Effector CD4-positive, alpha-beta T cell (primary cell): ENCODE measurements at places on chromosomes 13 and 19.

GRCh38 chr19:4342314-4342614 is 1.1 kb upstream of the MPND start:
- no peak for DNase-seq

DNA sequence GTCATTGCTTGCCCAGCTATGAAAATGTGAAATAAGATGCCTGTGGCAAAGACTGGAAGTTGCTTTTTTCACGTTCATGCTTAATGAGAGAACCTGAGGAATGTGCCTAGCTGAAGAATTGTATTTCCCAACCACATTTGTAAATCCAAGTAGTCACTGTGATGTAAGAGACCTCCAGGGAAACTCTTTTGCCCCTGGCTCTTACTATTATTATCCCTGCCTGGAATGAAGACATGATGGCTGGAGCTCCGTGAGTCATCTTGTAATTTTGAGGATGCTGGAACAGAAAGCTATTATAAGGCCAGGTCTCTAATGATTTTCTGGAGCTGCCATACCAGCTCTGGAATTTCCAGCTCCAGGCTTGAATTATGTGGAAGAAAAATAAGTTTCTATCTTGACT is 894.3 kb downstream of the DIAPH3 start:
- DNase-seq: no peak

GRCh38 chr13:73366241-73366640 is 307.4 kb downstream of the KLF5 start:
- no peak for DNase-seq

GRCh38 chr13:24308488-24309020 is 826 bp upstream of the C1QTNF9 start:
- no peak for DNase-seq

GRCh38 chr13:98365302-98365701 is 188.2 kb upstream of the RNF113B start:
- no peak for DNase-seq

DNA sequence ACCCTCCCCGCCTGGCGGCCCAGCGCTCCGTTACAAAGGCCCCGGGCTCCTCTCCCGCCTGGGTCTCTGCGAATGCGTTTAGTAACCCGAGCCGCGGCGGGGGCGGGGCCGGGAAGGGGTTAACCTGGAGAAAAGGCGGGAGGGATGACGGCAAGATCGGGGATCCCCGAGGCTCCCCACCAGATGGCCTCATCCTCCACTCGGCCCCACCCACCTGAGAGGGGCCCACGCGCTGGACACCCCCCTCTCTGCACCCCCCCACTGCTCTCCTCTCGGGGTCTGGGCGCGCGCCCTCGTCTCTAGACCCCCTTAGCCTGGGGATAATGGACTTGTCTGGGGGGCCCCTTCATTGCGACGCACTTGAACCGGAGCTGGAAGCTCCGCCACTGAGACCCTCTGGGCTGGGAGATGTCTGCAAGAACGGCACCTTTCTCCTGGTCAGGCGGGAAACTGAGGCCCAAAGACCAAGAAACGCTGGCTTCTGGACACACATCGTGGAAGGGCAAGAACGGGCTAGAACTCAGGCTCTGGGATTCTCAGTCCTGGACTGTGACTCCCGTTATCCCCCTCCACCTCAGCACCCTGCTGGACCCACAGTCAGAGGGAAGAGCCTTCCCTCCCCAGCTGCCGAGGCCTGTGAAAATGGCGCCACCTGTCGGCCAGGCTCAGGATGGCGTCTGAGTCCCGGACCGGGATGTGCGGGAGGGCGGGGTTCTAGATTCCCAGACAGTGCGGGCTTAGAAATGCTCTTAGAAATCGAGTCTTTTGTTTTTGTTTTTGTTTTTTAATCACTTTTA is 2.9 kb upstream of the LTBP4 start:
- peak; percentile 78 for DNase-seq

DNA sequence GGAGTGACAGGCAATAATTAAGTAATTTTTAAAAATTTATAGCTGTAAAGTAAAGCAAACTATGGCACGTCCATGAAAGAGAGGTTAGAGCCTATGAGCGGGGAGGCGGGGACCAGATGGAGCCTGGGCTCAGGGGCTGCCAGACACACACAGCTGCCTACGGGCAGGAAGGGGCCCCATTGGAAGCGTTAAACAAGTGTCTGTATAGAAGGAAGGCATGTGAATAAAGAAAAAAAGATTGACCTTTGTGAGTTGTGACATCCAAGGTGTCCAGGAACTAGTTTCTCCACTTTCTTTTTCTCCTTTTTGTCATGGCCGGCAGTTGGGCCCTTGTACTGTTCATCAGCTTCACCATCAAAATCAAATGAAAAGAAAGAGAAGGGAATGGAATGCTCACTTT is 56.8 kb downstream of the LRCH1 start:
- no peak for DNase-seq

GRCh38 chr19:49774969-49775368 is 8.2 kb downstream of the AP2A1 start:
- DNase-seq: no peak

DNA sequence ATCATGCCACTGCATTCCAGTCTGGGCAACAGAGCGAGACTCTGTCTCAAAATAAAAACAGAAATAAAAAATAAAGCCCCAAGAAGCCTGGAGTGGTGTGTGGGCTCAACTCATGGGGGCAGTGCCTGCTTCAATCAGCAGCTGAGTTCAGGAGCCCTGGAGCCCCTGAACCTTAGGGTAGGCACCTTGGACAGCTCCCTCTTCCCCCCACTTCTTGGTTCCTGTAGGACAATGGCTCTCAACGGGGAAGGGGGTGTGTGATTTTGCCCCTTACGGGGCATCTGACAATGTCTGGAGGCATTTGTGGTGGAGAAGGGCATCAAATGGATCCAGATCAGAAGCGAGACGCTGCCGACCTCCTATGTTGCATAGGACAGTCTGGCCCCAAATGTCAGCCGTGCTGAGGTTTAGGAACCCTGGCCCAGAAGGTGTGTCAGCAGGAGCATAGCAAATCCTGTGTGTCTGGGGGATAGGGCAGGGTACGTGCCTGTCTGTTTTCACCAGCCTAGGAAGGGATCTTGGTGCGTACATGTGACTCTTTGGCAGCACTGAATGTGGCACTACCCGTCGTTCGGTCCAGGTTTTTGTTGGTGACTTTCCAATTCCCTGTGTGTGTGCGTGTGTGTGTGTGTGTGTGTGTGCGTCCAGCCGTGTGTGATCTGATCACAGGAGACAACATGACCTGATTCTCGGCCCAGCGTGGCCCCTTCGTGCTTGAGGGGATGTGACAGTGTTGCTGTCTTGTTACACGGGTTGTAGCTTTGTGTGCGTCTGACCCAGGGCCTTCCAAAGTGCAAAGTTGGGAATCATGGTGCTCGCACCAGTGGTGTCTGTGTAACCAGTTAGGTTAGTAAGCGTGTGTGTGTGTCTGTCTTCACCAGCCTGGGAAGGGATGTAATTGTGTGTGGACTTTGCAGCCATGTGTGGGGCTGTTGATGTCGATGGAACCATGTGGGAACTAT is 7.5 kb downstream of the IGLON5 start:
- DNase-seq: no peak

- DNase-seq: no peak
These were observed 295.1 kb downstream of the FGF9 start for GRCh38 chr13:21966014-21966413.

GRCh38 chr13:22738357-22738756 is 442.4 kb upstream of the SGCG start:
- DNase-seq: no peak

- no peak for DNase-seq
These were observed 7.1 kb upstream of the ACTL9 start for GRCh38 chr19:8705742-8706141.

DNA sequence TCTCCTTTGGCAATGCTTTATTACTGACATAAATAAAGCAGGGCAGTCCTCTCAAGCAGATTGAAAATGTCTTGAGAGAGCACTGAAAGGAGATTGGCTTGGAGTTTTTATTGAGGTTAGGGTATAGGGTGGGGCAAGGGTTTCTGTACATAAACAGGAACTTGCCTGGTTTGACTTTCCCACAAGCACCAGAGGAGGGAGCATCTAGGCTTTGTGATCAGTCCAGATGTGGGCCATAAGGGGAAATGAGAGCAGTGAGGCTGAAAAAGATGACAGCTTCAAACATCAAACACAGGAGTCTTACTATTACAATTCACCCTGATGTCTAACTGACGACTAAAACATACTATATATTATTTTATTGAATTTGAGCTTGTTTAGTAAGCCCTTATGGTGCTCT is 260.9 kb downstream of the MTUS2 start:
- no peak for DNase-seq

- no peak for DNase-seq
These were observed 185.4 kb downstream of the KDM4B start for GRCh38 chr19:5154129-5154798.
